ENCODE measurements at places on chromosomes 4 and X.

DNA sequence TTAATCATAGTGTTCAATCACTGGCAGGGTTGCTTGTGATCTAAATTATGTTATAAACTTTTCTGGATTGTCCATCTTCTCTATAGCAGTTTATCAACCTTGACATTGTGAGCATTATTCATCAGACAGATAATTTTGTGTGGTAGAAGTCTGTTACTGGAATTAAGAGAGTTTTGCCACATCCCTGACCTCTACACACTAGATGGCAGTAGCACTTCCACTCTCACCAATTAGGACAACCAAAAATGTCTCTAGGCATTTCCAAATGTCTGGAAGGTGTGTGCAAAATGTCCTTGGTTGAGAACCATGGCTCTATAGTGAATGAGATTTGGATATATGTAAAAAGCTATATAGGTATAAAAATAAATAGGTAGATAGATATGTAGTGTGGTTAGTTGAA, 324.1 kb upstream of the FAM47C start:
- peak; percentile 0 for DNase-seq

DNA sequence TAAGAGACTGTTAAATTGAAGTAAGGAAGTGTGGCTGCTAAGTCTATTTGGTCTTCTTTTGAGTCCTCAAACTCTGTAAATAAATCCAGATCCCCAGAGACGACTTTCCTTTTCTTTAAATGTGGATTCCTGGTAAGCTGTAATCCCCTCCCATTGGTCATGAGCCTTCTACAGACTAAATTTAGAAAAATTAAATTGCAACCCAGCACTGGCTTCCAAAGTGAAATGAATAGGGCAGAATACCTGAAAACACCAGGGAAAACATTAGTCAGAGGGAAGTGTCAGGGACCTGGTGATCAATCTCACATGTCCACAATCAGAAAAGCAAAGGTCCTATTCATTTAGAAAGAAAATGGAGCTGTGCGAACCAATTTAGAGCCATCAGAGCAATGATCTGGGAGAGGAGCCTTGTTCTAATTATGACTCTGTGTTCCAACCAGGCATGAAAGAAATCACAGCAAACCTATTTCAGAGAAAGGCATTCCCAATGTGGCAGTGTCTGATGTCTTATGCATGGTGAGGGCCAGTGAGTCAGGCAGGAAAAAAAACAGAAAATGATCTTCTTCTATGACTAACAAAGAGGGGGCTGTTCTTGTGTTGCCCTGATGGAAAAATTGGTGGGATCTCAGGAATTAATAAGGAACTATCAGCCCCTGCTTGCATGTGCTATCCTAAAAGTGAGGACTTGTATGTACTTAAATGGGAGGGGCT, 19.8 kb upstream of the CCDC149 start:
- no peak for DNase-seq

GRCh38 chr4:25283948-25284347, 28.6 kb upstream of the ZCCHC4 start:
- no peak for DNase-seq

GRCh38 chrX:105150557-105150956, 69.9 kb downstream of the TEX13A start:
- DNase-seq: no peak

- DNase-seq: no peak
Observed at GRCh38 chr4:145716200-145716599, 36.3 kb downstream of the C4orf51 start.

DNA sequence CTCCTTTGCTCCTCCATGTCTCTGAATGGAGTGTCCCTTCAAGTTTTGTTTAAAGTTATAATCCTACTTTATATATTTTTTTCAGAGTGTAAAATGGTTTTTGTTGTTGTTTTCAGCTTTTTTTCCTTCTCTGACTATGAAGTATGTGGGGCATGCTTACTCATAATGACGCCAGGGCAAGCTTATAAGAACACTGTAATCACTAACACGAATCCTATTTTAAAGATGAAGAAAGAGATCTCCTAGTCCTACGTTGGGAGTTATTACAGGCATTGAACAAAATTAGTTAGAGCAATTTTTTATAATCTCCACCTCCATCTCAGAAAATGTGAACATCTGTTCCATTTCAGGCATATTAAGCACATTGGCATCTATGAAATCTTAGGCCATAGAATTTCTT, 268.1 kb upstream of the MAGEB2 start:
- DNase-seq: no peak

GRCh38 chrX:87580862-87581261, 63.3 kb downstream of the KLHL4 start:
- no peak for DNase-seq

- DNase-seq: peak; percentile 66
Observed at GRCh38 chrX:40945361-40945713, 139.9 kb upstream of the USP9X start.

GRCh38 chr4:11440481-11441193, 11.9 kb upstream of the HS3ST1 start:
- no peak for DNase-seq

DNA sequence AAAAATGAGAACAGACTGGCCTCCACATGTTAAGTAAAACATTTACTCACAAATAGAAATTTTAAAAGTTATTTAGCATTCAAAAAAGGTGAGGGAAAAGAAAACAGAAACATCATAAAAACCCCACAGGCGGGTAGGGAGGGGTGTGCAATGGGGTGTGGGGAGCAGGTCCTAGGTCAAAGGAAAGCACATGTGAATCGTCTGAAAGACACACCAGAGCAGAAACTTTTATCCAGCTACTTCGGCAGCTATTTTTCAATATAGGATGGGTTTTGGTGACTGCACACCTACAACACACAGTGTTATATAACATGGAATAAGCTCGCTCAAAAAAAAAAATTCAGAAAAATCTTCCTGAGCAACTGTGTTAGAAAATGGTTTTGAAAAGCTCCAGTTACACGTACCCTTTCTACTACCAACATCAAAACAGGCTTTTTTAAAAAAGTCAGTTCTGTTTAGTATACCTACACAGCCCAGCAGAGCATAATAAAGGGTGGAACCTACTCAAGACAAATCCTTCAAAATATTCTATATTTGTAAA, 1.6 kb downstream of the OTUD4 start:
- DNase-seq: peak; percentile 42
